ENCODE measurements at places on chromosomes 2 and 18.

DNA sequence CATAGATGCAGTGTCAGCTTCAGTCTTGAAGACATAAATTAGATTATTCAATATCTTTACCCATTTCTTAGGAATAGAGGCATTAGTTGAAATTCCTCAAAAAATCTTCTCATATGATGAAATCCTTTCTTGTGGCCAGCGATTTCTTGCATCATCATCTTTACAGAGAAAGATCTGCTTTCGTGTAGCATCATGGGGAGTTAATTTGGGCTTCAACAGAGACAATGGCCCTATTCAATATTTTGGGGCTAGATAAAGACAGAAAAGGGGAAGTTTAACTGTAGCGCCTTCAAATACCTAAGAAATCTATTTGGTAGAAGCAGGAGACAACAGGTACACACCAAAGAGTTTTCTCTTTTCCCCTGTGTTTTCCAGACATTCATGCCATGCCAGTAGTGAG lies 73.8 kb downstream of the TGFA start:
- no peak for DNase-seq

DNA sequence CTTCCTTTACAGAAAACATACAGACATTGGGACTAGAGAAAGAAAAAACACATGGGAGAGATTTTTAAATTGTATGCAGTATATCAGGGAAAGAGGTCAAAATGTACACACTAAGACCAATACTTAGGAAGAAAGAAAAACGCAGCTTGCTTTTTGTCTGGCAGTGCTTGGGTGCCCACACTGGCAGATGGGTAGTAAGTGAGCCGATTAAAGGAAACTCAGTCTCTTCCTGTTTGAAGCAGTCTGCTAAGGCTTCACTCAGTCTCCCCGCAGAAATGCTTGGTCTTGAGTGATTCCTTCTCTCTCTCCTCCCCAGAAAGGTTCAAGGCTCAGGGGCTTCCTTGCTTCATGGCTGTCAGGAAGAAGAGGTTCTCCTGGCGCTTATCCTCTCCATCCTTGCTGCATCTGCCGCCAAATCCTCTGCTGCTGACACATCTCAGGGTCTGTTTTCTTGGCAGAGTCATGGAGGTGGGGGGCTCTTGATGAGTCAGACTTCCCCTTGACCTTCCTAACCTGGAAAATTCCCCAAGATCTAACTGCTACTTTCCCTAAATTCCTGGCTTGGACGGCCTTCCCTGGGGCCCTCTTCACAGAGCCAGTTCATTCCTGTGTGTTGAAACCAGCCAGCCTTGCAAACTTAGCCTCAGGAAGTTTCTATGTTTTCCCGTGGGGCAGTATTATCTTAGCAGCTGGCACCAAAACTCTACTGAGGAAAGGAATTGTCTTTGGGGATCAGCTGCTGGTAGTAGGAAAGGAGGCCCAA lies 10.5 kb upstream of the TMSB10 start:
- DNase-seq: no peak

- DNase-seq: no peak
Observed at GRCh38 chr2:35864141-35864540, 491.4 kb upstream of the CRIM1 start.

GRCh38 chr2:157784169-157784822 lies 91.8 kb downstream of the ACVR1 start:
- DNase-seq: no peak

DNA sequence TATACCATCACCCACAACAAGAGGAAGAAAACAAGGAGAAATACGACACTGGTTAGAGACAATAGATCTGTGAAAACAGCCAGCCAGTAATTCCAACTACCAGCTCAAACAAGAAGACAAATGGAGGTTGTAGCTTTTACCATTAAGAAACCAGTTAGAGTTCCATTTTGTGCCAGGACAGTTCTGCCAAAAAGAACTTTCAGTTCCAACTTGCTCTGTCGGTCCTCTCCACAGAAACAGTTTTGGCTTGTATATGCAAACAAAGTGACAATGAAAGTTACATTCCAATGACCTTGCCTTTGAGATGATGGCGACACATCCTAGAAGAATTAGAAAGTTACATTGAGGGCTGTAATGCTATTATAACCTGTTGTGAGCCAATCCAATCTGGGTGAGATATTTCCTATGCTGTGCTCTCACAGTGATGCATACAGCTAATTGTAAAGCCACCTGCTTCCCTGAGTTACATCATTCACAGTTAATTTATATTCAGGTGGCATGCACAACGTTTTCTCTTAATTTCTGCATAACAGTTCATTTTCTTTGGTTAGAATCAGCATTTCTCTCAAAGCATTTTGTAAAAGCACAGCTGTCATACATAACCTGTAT lies 1378.4 kb upstream of the PIK3C3 start:
- no peak for DNase-seq

- no peak for DNase-seq
Observed at GRCh38 chr2:118672571-118673158, 174.8 kb downstream of the EN1 start.

DNA sequence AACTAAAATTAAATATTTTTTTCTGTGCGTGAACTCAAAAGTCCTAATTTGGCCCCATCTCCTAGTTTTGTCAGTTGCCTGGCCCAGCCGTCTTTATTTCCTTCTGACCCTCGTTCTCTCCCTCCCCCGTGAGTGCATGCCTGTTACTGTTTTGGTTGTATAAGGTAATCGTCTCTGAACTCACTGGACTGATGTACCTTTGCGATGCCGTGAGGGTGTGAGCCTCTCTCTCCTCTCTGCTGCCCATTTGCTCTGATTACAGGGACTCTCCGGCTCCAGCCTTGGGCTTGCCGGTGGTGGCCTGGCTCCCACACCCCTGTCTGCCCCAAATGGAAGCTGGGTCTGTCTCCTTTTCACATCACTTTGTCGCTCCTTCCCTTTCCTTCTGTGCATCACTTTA lies 66.5 kb upstream of the RBM44 start:
- DNase-seq: no peak

DNA sequence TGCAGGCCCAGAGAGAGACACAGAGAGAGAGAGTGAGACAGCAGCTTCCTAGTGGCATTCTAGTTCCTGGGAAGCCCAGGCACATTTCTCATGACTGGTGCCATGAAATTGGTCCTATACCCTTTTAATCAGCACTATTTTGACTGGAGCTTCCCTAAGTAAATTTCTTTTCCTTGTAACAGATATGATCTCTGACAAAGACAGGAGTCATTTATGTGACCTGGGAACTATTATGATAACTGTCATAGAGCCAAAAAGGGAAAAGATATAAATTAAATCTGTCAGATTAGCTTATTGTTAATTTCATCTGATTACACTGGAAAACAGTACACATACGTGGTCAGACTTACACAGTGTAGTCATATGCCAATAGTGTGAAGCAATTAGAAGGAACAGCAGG lies 161.3 kb upstream of the HNRNPA3 start:
- no peak for DNase-seq

GRCh38 chr2:9802576-9802993 lies 40.7 kb upstream of the TAF1B start:
- no peak for DNase-seq

DNA sequence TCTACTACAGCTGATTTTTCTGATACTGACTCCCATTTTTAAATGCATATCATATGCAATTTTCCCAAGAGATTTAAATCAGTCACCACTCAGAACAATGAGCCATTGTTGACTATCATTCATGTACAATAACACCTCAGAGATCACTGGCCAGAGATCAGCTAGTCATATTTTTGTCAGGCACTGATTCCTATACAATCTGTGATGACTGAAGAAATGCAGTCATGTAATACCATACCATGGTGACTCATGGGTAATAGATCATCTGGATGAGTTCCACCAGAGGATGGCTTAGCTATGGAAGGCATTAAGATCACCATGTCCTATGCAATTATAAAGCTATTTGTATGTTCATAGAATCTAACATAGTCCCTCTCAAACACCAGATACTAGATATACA lies 285.7 kb upstream of the DCC start:
- no peak for DNase-seq

GRCh38 chr2:33420726-33421125 lies 55.7 kb upstream of the RASGRP3 start:
- DNase-seq: no peak

DNA sequence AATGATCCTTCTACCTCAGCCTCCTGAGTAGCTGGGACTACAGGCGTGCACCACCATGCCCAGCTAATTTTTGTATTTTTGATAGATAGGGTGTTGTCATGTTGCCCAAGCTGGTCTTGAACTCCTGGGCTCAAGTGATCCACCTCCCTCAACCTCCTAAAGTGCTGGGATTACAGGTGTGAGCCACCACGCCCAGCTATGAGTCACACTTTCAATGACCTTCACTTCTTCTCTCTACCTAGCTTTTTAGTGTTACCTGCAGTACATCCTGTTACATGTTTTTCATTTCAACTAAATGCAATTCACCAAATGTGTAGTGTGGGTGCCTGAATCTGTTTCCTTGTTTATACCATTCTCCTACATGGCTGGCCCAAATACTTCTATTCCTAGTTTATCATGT lies 64.0 kb downstream of the SLC39A10 start:
- no peak for DNase-seq

GRCh38 chr2:143284087-143284675 lies 155.0 kb downstream of the ARHGAP15 start:
- no peak for DNase-seq

GRCh38 chr2:45343251-45344017 lies 267.6 kb downstream of the SRBD1 start:
- DNase-seq: no peak

GRCh38 chr2:53053937-53054336 lies 713.7 kb upstream of the CHAC2 start:
- DNase-seq: no peak

DNA sequence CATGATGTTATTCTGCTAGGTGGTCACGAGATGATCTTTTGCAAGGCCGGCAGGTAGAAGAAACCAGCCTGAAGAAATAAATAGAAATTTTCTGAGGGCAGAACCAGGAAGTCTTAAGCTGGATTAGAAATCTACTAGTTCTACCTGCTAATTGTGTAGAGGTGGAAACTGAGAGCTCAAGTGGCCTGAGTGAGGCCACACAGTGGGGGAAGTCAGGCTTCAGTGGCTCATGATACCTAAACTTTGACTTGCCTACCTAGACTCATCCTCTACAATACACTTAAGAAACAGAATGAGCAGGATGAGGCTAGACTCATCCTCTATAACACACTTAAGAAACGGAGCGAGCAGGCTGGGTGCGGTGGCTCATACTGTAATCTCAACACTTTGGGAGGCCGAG lies 134.9 kb upstream of the NDUFV2 start:
- DNase-seq: no peak

DNA sequence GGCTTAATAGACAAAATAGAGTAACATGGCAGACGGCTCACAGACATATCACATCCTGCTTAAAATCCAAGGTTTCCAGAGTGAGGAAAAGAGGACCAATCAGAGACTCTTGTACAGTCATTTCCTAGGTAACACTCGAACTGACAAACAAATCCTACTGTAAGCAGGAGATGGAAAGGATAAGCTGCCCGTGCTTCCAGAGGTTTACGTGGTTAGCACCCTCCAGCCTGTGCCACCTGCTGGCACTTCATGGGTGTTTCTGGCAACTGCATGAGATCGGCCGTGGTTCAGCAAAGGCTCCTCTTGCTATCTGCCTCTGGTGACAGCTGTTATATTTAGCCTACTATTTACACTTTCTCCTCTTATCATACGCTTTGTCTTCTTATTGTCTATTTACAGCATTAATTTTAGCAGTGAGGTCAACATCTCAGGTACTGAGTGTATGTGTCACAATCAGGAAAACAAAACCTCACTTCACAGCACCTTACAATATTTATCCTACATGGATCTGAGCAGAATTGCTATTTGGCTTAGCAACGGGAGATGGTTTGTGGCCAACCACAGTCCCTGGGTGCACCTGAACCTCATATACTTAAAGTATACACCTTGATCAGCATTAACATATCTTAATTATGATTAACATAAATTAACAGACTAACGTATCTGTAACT lies 226.9 kb downstream of the TMEM163 start:
- peak; percentile 18 for DNase-seq

DNA sequence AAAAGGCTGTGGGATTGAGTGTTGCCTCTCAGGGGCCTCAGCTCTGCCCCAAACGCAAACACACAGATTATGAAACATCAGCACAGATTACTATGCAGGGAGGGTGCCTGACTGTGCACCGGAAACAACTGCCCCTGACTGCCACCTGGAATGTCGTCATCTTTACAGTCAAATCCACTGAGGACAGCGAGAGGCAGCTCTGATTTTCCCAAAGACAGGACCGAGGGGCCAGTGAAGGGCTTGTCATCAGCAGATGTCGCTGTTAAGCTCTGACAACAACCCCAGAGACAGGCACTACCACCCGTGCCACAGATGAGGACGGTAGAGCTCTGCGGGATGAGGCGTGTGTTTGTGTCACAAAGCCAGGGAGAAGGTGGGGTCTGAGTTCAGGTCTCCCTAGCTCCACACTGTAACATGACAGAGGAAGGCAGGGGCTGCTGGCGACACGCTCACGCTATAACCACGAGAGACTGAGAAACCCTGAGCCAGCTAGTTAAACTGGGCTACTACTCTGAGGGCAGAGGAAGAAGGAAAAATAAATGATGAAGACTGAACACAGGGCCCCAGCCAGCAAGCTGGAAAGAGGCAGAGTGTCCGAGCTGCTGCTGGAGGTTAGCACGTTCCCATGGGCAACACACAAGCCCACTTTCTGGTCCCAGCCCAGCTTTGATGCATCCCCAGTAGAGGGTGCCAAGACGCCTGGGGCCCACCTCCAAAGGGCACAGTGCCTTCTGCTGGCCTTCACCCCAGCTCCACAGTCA lies 47.0 kb downstream of the PARD6G start:
- peak; percentile 58 for DNase-seq

DNA sequence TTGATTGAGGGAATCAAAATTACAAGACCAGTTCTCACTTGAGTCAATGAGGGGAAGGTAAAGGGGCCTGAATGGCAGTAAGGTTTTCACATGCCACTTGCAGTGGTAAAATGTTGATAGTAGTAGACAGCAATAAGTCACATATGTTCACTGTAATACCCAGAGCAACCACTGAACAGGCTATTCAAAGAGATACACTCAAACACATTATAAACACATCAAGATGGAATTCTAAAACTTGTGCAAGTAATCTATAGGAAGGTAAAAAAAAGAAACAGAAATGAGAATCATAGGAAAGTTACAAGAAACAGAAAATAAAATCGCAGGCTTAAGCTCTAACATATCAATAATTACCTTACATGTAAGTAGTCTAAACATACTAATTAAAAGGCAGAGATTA lies 86.6 kb upstream of the AFF3 start:
- DNase-seq: no peak

DNA sequence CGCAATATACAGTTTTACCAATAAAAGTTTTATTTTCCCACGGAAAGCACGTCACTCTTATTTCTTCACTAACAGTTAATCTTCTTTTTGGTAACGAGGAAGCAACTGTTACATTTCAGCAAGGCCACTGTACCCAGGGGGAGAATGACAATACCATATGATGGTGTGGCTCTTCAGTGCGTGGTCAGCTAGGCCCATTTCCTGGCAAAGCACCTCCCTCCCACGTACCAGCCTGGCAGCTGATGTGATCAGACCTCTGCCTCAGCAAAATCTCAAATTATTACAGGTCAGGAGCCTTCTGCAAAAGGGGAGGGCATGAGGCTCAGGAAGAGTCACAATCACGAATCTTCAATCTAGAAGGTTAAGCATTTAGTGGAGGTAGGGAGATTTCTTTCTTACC lies 55.4 kb downstream of the KLF7 start:
- no peak for DNase-seq
